Naive B cell (primary cell): ENCODE measurements at places on chromosomes 6 and 20. TPM values are rescaled to one million over a fixed set of nuclear protein-coding genes. Genes with fewer than 3 reads are reported as not detected.

The GTSF1L gene
- polyA plus RNA-seq = not detected

The ANGPT4 gene
- polyA plus RNA-seq = not detected

DNA sequence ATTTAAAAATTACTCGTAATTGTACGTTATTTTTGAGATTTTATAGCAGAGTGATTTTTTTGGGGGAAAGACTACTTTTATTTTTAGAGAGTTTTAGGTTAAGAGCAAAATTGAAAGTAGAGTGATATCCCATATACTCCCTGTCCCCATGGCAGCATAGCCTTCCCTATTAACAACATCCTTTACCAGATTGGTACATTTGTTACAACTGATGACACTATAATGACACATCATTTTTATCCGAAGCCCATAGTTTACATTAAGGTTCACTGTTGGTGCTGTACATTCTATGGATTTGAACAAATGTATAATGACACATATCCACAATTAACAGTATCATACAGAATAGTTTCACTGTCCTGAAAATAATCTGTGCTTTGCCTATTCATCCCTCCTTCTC lies 1126.4 kb upstream of the CITED2 start:
- DNase-seq = no peak

GRCh38 chr6:16669227-16669626 lies 92.0 kb downstream of the ATXN1 start:
- DNase-seq = no peak

- DNase-seq = no peak
Observed at GRCh38 chr6:164628302-164628931, 681.0 kb downstream of the C6orf118 start.

DNA sequence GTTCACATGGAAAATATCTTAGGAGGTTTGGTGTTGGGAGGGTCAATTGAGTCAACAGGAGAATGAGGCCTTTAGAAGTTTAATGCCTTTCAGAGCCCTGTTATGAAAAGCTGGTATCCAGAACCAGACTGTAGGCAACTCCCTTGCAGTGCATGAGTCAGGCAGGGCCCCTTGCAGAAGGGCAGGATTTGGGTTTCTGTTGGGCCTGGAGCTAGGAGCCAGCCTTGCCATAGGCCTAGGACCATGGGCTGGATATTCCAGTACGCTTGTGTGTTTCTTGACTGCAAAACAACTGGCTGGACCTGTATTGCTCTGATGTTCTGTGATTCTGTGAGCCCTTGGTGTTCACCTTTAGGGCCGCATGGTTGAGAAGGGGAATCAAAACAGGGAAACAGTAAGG lies 350.9 kb upstream of the PRND start:
- no peak for DNase-seq

DNA sequence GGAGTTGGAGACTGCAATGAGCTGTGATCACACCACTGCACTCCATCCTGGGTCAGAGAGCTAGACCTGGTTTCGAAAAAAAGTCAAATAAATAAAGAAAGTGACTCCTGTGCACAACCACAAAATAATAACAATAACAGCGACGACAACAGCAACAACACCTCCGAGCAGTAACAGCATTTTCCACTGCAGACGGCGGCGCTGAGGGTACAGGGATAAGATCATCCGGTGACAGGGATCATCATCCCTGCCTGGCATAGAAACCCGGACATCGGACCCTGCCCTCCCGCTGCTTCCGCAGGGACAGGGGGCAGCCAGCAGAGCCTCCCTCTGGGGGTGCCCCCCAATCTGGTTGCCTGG lies 11.5 kb downstream of the SRXN1 start:
- no peak for DNase-seq

GRCh38 chr20:63167026-63167917 lies 48.7 kb downstream of the YTHDF1 start:
- no peak for DNase-seq

GRCh38 chr6:124961777-124962638 lies at the start of gene RNF217:
Gene RNF217, plus strand, starts transcription at chr6:124962437. Its CDS starts 108 bp downstream, at chr6:124962545.
- no peak for DNase-seq

- DNase-seq = no peak
Observed at GRCh38 chr20:44646023-44646640, 5.4 kb downstream of the ADA start.
